ENCODE measurements at places on chromosomes 6 and 20.
A peak's percentile ranks its signal among the peaks of the same experiment; 100 is the strongest.

DNA sequence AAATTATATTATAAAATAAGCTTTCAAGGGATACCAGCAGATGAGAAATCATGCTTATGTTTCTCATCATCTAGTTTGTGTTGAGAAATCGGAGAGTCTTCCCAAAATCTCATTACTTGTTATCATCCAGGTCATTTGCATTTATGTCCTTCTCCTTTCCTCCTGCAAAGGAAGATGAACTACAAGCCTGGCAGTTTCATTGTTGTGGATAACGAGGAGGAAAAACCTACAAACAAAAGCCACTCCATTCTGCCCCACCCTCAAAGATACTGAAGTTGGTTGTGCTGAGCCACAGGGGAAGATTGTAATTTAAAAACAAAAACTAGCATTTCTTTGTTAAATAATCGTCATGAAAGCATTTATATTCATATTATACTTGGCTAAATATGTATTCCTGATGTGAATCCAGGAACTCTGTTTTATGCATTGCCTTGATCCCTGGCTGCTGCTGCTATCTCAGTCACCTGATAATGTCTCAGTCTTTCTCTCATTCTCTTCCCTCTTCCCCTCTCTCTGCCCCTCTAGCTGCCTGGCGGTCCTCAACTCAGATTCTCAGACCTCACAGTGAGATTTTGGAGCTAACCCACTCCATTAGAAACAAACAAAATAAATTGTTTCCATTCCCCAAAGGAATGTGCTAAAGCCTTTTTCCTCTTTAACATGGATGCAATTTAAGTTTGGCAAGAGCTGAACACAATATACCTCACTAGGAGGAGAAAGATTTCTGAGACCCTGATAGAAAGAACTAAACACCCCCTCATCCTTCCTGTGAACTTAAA lies 185.3 kb downstream of the ADAT2 start:
- DNase-seq, result no peak

- peak; percentile 51 for DNase-seq
Observed at GRCh38 chr6:73180763-73181619, 44.3 kb downstream of the KHDC1L start.

DNA sequence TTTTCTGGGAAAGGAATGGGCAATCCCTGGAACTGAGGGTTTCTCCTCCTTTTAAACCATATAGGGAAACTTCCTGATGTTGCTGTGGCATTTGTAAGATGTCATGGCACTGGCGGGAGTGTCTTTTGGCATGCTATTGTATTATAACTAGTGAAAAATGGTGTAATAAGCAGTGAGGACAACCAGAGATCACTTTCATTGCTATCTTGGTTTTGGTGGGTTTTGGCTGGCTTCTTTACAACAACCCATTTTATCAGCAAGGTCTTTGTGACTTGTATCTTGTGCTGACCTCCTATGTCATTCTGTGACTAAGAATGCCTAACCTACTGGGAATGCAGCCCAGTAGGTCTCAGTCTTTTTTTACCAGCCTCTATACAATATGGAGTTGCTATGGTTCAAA lies 9.1 kb upstream of the DCBLD1 start:
- no peak for DNase-seq

GRCh38 chr20:62557462-62557861 lies 81.7 kb upstream of the GATA5 start:
- DNase-seq, result peak; percentile 25

- DNase-seq, result no peak
Observed at GRCh38 chr6:17839513-17840223, 132.9 kb upstream of the NUP153 start.

- no peak for DNase-seq
Observed at GRCh38 chr6:132872923-132873322, 58.6 kb downstream of the RPS12 start.

DNA sequence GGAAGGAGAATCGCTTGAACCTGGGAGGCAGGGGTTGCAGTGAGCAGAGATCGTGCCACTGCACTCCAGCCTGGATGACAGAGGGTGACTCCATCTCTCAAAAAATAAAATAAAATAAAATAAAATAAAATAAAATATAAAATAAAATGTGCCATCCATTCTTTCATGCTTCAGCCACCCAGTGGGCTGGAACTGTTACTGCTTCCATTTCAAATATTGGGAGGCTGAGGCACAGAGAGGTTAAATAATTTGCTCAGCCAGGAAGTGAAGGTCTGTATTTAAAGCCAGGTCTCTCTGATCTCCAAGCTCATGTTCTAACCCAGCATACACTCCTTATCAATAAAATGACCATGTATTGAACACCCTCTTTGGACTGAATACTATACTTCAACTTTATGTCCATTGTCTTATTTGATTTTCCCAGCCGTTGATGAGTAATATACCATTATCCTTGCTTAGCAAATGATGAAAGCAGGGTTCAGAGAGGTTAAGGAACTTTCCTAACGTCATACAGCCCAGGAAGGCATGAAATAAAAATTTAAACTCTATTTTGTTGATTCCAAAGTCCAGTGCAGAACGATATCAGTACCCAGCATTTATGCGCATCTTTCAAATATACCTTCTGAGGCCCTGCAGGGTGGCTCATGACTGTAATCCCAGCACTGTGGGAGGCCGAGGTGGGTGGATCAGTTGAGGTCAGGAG lies 25.8 kb upstream of the SLC9A8 start:
- DNase-seq, result peak; percentile 30

DNA sequence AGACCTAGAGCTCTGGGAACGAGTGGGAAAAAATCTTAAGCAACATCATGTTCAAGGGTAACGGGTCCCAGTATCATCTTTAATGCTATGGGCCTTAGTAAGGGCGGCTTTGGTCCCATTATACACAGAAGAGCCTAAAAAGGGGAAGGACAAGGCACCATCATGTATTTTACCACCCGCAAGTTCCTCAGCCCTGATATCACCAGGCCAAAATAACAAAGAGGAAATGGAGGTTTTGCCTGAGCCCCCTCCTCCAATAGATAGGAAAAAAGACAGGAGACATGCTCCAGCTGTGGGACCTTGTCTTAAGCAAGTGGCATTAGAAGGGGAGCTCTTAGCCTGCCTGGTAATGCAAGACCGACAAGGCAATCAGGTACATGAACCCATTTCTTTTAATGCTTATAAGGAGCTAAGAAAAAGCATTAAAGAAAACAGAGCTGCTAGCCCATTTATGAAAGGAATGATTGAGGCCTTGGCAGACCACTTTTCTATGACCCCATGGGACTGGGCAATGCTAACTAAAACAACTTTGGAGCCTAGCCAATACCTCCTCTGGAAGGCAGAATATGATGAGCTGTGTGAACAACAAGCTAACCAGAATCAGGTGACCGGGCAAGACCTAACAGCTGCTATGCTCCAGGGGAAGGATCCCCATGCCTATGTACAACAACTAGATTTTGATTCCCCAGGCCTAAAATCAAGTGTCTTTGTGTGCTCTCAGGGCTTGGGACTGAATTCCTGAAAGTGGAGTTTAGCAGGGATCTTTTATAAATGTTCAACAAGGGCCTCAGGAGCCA lies 23.2 kb downstream of the HLA-DPA1 start:
- no peak for DNase-seq

GRCh38 chr20:48609491-48609978 lies 218.3 kb downstream of the PREX1 start:
- DNase-seq, result no peak

DNA sequence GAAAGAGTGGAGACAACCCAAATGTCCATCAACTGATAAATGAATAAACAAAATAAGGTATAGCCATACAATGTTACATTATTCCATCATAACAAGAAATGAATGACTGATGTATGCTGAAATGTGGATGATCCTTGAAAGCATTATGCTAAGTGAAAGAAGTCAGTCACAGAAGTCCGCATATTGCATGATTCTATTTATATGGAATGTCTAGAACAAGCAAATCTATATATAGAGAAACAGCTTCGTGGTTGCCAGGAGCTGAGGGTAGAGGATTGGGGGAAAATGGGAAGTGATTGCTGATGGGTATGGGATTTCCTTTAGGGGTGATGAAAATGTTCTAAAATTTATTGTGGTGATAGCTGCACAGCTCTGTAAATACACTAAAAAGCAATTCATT lies 196.8 kb downstream of the ATXN1 start:
- DNase-seq, result no peak

DNA sequence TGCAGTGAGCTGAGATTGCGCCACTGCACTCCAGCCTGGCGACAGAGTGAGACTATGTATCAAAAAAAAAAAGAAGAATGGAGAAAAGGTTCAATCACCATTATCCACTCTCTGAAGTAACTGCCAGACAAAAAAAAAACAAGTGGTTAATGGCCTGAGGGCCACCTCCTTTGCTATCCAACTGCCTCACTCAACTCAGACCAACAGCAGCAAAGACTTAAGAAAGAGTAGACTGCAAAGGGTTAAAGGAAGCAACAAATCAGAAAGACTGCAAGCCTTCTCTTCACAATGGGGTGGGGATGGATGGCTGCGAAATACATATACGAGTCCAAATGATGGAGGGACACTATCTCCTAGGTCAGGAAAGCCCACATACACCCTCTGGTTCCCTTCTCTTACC lies 3.2 kb downstream of the NFS1 start:
- DNase-seq, result no peak

DNA sequence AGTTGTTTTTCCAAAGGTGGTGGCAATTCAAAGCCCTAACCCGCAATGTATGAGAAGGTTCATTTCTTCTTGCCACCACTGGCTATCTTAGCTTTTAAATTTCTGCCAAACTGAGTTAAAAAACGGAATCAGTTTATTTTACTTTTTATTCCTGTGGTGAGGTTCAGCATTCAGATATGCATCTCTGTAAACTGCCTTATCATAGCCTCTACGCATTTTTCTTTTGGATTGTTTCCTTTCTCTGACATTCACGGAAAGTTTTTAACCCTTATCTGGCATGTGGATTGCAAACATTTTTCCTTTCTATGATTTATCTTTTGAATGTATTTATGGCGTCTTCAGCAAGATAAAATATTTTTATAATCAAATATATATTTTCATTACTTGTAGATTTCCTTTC lies 37.7 kb downstream of the AK9 start:
- DNase-seq, result no peak

DNA sequence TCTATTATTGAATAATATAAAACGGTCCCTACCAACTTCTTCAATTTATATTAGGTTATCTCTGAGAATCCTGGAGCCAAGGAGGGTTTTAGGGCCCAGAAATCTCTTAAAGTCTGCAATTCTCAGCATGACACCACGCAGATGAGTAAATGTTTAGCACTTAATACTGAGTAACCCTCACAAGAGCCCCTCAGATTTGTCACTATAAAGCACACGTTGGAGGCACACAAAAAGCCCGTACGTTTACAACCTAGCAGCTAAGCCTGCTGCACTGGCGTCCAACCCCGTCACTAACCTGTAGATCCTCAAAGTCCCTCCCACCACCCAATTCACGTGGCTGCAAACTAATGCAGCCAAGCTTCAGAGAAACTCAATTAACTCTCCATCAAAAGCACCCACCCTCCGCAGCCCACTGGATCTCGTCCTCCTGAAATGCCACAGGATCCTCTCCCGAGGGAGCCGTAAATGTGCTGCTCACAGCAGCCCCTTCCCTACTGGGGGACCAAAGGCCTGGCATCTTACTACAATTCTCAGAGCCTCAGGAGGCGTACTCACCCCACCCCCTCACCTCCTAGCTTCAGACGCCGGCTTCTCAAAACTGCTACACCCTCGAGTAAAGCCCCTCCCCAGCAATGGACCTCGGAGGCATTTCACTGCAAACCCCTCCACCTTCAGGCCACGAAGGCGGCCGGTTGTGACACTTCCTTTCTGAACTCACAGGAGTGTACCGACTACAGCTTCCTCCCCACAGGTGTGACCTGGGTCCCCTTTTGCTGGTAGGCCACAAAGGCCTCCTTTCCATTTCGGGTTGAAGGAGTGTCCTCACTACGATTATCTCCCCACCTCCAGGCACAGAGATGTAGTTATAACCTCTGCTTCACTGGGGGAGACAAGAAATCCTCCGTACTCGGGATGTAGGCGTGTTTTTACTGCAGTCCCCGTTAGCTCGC lies 909 bp downstream of the CPNE1 start:
- DNase-seq, result peak; percentile 79

DNA sequence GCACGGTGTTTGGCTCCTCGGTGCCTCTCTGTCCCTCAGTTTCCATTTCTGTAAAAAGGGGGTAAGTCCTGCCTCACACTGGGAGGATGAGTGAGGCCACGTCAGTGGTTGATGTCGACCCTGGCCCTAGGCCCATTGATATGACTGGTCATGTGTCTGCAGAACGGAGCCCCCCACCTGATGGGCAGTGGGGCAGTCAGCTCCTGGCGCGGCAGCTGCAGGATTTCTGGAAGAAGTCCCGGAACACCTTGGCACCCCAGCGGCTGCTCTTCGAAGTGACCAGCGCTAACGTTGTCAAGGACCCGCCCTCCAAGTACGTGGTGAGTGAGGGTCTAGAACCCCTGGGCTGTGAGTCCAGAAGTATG lies 1.2 kb downstream of the SNX21 start:
- DNase-seq, result no peak

DNA sequence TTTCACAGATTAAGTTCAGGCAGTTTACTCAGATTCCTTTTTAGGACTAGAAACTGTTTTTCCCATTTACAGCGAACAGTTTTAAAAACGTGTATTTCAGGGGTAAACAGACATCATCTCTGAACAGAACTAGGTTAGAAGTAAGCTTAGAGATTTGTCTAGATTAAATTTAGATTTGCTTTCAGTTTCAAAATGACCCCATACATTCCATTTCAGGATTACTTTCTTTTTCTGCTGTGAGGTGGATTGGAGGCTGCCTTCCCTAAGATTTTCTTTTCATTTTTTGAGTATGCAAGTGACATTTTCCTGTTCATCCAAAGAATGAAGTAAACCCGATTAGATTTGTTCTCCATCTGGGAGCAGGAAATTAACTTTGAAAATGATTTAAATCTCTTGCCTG lies 747.2 kb downstream of the KHDRBS2 start:
- DNase-seq, result no peak

GRCh38 chr6:15476631-15477380 lies 186.0 kb downstream of the DTNBP1 start:
- DNase-seq, result no peak

DNA sequence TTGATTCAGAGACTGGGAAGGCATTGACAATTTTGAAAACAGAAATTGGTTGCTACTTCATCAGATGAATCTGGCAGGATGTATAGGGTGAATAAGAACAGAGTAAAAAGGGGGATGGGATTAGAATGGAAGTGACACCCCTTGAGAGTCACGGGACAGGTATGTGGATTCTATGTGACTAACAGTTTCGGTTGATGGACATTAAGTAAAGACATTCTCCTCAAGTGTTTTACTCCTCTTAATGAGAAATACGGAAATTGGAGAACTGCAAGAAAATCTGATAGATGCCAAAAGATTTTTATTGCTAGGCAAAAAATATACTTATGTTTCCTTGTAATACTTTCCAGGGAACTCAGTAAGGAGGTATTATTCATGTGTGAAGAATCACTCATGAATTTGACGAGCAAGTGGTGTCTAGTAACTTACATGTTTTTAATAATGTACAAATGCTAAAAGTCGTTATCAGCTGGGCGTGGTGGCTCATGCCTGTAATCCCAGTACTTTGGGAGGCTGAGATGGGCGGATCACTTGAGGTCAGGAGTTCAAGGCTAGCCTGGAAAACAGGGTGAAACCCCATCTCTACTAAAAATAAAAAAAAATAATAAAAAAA lies 135.8 kb downstream of the KIF16B start:
- no peak for DNase-seq

All from HT-29 (cell line).